ENCODE measurements at places on chromosomes 11 and 22. TPM values are rescaled to one million over a fixed set of nuclear protein-coding genes. Genes with fewer than 3 reads are reported as not detected.

KRTAP5-9 gene
- not detected for total RNA-seq

GRCh38 chr11:76705826-76706225 is 35.3 kb upstream of the LRRC32 start:
- DNase-seq, result no peak

SLC22A24 gene
- not detected for total RNA-seq

DNA sequence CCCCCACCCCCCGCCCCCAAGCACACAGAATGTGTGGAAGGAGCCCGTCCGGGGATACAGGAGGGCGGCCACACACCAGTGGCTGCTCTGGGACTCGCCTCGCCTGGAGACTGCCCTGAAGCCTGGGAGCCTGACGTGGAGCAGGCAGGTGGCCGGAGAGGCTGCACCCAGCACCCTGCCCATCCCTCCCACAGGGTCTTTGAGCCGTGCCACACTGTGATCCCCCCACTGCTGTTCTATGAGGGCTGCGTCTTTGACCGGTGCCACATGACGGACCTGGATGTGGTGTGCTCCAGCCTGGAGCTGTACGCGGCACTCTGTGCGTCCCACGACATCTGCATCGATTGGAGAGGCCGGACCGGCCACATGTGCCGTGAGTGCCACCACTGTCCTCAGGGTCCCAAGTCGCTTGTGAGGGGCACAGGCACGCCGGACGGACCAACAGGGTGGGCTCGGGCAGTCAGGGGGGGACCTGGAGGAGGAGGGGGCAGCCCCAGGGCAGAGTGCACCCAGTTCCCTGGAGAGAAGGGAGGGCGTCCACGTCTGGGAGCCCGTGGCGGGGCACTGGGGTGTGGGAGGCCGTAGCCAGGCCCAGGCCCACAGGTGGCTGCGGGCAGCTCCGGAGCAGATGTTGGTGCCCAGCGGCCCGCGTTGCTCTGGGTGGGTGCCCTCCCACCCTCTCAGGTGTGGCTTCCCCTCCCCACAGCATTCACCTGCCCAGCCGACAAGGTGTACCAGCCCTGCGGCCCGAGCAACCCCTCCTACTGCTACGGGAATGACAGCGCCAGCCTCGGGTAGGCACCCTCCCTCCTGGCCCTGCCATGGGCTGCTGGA is 27.0 kb upstream of the MUC5B start:
- DNase-seq, result no peak

- no peak for DNase-seq
These were observed 14.1 kb upstream of the IL2RB start for GRCh38 chr22:37163575-37164504.

CSRP3 gene
- not detected for total RNA-seq

DNA sequence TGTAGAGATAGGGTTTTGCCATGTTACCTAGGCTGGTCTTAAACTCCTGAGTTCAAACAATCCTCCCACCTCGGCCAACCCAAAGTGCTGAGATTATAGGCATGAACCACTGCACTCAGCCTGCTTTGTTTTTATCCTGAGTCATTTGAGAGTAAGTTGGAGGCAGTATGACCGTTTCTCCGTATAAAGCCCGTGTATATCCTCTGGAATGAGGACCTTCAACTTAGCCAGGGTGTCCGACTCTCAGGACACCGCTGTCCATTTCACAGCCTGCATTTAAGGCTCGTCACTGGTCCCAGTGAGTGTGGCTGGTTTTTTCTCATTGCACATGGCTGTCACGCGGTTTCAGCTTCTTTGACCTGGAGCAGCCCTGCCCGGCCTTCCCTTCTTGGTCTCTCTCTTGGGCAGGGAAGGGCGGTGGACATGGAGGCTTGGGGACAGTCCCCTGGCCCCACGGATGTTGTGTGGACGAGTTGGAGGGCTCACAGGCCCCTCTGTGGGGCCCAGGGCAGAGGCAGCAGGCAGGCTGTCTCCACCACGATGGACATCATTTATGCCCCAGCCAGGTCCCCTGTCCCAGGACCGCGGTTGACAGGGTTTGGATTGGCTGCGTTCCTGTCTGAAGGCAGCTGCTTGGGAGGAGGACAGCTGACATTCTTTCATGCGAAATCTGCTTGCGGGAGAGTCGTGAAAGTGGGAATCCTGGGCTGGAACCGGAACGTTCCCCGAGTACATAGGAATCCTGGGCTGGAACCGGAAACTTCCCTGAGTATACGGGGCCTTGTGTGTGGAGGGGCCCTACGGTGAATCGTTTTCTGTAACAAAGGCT is 93.3 kb downstream of the KCNQ1 start:
- DNase-seq, result no peak

- DNase-seq, result no peak
These were observed 4.8 kb upstream of the ARHGEF12 start for GRCh38 chr11:120331301-120331996.

DNA sequence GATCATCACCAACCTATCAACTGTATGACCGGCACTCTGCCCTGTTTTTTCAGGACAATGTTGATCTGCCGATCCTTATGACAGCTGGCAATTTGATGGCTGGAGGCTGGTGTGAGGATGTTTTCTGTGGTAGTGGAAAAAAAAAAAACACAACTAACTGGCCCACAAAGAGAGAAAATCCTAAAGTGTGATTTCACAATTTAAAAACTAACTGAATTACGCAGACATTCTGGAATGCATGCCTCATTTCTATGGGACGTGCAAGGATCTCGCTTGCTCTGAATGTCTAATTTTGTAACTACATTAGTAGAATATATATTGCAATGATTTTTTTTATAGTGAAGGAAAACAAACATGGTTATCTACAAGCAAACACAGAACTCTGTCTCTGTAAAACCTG is 590.5 kb downstream of the ETS1 start:
- DNase-seq, result no peak

GRCh38 chr11:29224739-29225384 is 792.0 kb downstream of the KCNA4 start:
- DNase-seq, result no peak

DNA sequence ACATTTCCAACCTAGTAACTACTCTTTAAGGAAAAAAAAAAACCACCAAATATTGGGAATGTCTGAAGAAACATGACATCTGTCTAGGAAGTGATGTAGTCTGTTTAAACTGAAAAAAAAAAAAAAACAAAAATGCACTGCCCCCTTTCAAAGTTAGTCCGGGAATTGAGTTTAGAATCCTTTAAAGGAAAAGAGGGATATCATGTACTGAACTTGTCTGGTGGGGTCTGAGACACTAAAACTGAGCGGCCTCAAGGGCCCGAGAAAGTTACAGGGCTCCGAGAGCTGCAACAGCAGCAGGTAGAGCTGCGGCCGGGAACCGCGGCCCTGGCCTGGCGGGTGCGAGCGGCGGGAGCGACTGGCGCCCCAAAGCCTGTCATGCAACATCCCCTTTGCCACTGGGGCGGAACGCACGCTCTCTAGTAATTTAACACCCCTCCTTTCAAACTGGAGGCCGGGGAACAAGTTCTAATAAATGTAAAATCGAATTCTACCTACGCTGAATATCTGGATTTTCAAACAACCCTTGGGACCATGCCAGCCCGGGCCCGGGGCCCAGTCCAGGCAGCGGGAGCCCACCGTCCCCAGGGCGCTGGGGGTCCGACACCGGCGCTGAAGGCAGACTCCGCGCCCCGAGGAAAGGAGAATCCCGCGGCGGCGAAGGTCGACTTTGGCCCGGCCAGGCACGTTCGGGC is 736 bp downstream of the RDX start:
- DNase-seq, result peak; percentile 45

DNA sequence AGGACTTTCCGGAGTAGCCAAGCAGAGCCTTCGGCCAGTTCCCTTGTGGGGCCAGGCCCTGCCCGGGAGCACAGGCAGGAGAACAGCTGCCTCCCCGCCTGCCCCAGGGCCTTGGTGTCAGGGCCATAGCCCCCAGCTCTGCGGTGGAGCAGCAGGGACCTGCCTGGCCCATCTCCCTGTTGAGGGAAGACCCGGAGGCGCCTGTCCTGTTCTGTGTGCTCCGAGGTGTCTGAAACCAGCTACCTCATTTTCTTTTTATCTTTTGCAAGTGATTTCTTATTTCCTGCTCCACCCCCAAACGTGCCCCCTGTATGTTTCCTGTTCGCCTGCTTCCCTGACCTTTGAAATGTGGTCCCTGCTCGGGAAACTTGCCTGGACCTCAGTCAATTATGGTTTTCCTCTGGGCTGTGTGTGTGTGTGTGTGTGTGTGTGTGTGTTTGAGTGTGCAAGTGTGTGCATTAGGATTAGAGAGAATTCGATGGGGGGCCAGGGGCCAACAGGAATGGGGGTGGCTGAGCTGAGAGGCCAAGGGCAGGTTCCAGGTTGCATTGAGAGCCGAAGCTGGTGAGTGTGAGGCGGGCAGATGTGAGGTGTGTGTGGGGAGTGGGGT is 19.1 kb downstream of the LRP5 start:
- DNase-seq, result no peak

DNA sequence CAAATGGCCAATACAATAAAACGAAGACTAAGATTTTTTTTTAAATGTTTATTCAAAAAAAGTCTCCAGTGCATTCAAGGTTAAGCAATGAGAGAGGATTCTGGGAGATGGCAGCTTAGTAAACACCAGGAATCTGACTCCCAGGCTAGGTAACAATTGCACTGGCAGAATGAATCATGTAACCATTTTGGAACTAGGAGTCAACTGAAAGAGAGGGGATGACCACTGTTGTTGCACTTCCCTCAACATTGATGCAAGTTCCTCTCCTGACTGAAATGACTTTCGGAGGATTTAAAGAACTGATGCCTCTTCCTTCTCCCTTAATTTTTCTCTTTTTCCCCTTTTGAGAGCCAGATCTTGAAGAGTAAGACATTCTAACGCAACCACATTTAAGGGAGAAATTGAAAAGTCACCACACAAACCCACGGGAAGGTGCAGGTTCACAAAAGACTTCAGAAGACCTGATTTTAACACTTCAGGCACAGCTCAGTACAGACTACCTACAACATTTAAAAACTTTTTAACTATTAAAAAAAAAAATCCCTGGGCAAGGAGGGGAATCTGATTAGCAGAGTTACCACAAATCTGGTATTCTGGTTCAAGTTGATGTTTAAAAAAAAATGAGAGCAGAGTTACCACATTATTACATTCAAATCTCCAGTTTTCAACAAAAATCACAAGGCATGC is 56.8 kb downstream of the FCHSD2 start:
- DNase-seq, result no peak

DNA sequence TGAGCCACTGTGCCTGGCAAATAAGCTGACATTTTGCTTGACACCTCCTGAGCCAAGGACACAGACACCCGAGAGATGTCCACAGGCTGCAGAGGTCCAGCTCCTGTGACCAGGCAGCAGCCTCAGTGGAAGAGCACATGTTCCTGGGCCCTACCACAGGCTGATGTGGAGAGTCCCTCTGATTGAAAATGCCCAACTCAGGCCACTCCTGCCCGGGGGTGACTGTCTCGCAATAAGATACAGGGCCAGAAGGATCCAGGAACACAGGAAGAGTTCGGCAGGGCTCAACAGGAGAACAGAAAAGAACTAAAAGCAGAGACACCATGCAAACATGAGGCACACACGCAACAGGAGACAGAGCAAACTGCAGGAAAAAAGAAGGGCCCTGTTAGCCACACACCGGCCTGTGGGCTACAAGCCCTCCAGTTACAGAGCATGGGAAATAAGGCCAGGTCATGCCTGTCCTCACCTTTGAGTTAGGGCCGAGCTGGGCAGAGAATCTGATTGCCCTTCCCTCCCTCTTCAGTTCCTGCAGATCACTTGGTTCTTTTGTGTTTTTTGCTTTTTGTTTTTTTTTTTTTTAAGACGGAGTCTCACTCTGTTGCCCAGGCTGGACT is 28.3 kb upstream of the MALAT1 start:
- no peak for DNase-seq

SPTBN2 gene
- 41.3 TPM for total RNA-seq

DNA sequence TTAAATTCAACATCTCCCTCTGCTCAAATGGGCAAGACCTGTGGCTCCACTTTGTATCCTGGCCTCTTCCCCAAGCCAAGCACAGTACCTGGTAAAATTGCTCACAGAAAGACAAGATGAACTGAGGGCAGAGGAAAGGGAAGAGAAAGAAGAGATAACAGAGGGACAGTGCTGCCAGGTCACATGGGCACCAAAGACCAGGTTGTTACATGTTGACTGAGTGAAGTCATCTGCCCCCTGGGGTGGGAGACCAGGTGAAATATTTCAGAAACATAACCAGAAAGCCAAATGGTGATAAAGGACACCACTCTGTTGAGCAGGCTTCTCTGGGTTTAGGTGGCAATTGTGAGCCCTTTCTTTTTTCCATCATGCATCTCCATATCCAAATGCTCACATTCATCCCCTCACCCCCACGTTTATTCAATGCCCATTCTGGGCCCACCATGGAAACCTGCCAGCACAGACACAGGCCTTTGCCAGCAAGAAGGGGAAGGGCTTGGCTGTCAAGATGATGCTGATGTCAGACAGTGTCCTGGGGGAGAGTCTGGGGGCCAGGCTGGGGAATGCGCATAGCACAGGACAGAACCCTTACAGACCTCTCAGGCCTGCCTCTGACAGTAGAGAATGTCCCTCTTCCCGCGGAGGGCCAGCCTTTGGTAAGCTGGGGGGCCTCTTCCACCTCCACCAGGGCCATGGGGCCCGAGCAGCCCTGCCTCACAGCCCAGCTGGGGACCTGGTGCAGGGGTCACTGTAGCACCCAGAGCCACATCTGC is 51.6 kb downstream of the DGCR2 start:
- DNase-seq, result no peak

DNA sequence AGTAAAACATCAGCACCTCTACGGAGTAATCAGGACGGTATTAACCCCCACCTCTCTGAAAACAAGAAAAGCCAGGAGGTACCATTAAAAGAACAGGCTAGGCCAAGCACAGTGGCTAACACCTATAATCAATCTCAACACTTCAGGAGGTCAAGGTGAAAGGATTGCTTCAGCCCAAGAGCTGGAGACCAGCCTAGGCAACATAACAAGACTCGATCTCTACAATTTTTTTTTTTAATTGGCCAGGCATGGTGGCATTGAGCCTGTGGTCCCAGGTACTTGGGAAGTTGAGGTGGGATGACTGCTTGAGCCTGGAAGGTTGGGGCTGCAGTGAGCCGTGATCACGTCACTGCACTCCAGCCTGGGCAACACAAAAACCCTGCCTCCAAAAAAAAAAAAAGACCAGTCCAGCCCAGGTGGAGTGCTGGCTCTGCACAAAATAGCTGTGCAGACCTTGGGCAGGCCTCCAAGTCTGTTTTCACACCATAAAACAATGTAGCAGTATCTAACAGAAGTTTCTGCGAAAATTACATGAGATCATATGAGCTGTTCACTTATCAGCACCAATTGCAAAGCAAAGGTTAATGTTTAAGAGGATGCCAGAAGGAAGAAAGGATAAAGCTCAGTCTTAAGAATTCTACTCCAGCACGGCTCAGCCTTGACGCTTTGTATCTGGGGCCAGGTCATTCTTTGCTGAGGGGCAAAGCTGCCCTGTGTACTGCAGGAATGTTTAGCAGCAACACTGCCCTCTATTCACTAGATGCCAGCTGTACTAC is 14.8 kb downstream of the CHKA start:
- peak; percentile 78 for DNase-seq

PKP3 gene
- 154 TPM for total RNA-seq

TMEM191C gene
- 2.2 TPM for total RNA-seq

- no peak for DNase-seq
These were observed 281.7 kb downstream of the NXPE2 start for GRCh38 chr11:114959953-114960505.

ESAM gene
- total RNA-seq, result 1.0 TPM

All from Calu3 (cell line).